ENCODE measurements at places on chromosomes 2 and 18.
A peak's percentile ranks its signal among the peaks of the same experiment; 100 is the strongest.

DNA sequence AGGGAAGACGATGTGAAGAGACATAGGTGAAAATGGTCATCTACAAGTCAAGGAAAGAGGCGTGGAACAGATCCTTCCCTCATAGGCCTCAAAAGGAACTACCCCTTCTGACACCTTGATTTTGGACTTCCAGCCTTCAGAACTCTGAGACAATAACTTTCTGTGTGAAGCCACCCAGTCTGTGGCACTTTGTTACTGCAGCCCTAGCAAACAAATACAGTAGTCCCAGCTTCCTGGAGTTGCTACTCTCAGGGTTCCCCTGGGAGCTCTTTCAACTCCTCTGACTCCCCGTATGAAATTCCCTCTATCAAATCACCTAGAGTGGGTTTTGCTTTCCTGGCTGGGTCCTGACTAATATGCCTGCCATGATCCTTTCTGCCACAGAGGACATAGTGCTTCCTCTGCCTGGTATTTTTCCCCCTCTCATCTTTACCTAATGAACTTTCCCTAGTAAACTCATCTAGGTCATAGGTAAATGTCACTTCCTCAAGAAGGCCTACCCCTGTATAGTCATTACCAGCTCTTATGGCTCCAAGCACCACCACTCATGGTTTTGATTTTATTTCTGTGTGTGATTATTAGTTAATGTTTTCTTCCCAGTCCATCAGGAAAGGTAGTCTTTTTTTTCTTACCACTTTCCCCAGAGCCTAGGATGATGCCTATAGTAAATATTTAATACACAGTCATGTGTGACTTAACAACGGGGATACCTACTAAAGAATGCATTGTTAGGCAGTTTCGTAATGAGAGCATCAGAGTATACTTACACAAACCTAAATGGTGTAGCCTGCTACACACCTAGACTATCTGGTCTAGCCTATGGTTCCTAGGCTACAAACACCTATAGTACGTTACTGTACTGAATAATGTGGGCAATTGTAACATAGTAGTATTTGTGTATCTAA lies 111.5 kb upstream of the LGALSL start:
- DNase-seq, result no peak

DNA sequence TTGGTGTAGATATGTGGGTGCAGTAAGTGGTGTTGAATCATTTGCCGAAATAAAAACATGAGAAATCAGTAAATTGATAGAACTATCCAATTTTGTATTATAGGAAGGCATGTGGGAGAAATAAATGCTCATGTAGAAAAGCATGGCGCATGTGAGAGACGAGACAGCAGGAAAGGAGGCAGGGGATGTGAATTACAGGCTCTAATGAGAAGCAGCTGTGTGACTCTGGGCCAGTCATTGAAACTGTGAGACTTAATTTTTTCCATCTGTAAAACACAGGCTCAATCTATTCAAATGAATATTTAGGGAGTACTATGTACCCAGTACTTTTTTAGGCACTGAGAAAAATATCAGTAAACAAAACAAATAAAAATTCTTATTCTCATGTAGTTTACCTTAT lies 42.6 kb upstream of the MAP3K20 start:
- DNase-seq, result no peak

GRCh38 chr2:110674620-110675555 lies 3.0 kb downstream of the BUB1 start:
- DNase-seq, result peak; percentile 2

DNA sequence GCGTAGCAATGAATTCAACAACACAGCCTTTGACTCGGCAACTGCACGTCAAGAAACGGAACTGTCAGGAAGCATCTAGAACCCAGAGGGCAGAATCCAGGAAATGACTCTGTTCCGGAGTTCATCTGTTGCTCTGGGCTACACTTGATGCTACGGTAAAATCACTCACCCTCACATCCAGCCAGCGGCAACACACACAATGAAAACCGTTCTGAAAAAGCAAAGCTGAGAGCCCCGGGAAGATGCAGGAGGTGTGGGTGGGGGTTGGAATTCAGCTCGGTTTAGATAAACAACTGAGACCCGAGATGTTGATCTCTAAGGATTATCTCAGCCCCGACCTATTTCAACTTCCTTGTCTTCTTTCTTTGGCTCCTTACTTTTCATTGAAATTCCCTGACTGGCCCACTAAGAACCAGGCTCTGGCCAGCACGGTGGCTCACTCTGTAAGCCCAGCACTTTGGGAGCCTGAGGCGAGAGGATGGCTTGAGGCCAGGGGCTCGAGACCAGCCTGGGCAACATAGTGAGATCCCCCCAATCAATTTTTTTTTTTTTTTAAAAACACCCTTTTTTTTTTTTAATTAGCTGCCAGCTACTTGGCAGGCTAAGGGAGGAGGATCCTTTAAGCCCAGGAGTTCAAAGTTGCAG lies 13.3 kb upstream of the RAB17 start:
- DNase-seq, result peak; percentile 35

Data from stimulated activated naive CD4-positive, alpha-beta T cell treated with Interleukin-2 at 50 U/mL for 16 hours (primary cell).